ENCODE measurements at places on chromosomes 4 and X.

GRCh38 chrX:31012509-31013025 is 59.3 kb downstream of the FTHL17 start:
- no peaks in the 10 kb centered on the region for H3K36me3 ChIP-seq
- H3K27ac ChIP-seq: no peak overlapping the region
- no peaks in the 10 kb centered on the region for H3K4me1 ChIP-seq
- H3K27me3 ChIP-seq: no peaks in the 10 kb centered on the region
- no peak for DNase-seq

DNA sequence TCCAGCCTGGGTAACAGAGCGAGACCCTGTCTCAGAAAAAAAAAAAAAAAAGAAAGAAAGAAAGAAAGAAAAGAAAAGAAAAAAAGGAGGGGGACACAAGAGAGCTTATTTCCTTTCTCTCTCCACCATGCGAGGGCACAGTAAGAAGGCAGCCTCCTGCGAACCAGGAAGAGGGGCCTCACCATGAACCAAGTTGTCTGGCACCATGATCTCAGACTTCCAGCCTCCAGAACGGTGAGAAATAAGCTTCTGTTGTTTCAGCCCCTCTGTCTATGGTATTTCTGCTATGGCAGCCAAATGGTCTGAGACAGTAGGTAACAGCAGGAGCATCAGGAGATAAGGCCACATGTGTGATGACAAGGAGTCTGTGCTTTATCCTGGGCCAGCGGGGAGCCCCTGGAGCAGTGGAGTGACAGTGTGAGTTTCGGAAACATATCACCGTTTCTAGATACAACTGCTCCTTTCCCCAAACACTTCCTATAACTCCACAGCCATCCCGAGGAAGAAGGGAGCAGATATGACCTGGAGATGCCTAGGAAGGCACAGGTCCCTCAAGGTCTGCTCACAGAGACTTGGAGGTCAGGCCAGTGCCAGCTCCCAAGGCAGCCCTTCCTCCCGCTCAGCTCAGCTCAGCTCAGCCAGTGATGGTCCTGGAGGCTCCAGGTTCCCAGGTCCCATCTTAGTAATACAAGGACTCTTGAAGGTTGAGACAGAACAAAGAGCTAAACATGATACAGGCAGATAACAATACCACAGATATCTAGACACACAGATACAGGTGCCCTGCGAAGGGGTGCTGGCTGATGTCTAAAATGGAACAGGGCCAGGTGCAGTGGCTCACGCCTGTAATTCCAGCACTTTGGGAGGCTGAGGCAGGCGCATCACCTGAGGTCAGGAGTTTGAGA is 17.7 kb downstream of the JAKMIP1 start:
- H3K27me3 ChIP-seq: no peaks in the 10 kb centered on the region
- H3K4me1 ChIP-seq: peaks cover 2% of the 10 kb centered on the region
- no peak for DNase-seq
- H3K36me3 ChIP-seq: no peaks in the 10 kb centered on the region

- no peak overlapping the region for H3K4me3 ChIP-seq
- no peak for DNase-seq
- no peak overlapping the region for H3K27ac ChIP-seq
These were observed 2.4 kb downstream of the IL1RAPL2 start for GRCh38 chrX:104568304-104568915.

GRCh38 chr4:57499786-57500185 is 389.6 kb upstream of the IGFBP7 start:
- no peak overlapping the region for H3K4me3 ChIP-seq
- no peaks in the 10 kb centered on the region for H3K36me3 ChIP-seq
- H3K4me1 ChIP-seq: no peaks in the 10 kb centered on the region
- H3K27ac ChIP-seq: no peak overlapping the region
- no peaks in the 10 kb centered on the region for H3K27me3 ChIP-seq

GRCh38 chrX:74465424-74465823 is 44.1 kb downstream of the SLC16A2 start:
- no peak for DNase-seq
- H3K4me3 ChIP-seq: no peak overlapping the region
- no peak overlapping the region for H3K27ac ChIP-seq
- no peaks in the 10 kb centered on the region for H3K4me1 ChIP-seq
- H3K36me3 ChIP-seq: no peaks in the 10 kb centered on the region

DNA sequence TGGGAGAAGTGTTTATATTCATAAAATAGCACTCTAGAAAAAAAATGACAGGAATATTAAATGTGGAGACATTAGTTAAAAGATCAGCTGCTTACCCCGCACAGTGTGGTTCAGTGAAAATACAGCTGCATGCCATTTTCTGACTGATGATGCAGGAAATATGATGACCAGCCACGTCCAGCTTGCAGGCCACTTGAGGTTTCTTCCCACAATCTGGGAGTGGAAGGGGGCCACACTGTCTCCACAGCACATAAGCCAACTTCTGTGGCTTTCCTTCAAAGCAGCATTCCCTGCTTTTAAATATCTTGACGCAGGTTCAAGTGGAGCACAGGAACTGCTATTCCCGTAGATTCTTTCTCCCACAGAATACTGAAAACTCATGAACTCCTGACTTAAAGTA is 173.4 kb upstream of the GALNT7 start:
- H3K27ac ChIP-seq: no peak overlapping the region
- no peaks in the 10 kb centered on the region for H3K4me1 ChIP-seq
- no peaks in the 10 kb centered on the region for H3K27me3 ChIP-seq
- no peak for DNase-seq
- no peak overlapping the region for H3K4me3 ChIP-seq

- H3K27ac ChIP-seq: no peak overlapping the region
- no peaks in the 10 kb centered on the region for H3K4me1 ChIP-seq
- no peak for DNase-seq
- H3K36me3 ChIP-seq: no peaks in the 10 kb centered on the region
These were observed 271.0 kb downstream of the AFF2 start for GRCh38 chrX:148771440-148771839.

Measured in B cell (primary cell).